ENCODE measurements at places on chromosomes 2 and 18.

GRCh38 chr2:171571721-171572120, 49.4 kb downstream of the CYBRD1 start:
- DNase-seq = no peak

GRCh38 chr2:7471185-7471584, 554.0 kb downstream of the RNF144A start:
- DNase-seq = no peak

DNA sequence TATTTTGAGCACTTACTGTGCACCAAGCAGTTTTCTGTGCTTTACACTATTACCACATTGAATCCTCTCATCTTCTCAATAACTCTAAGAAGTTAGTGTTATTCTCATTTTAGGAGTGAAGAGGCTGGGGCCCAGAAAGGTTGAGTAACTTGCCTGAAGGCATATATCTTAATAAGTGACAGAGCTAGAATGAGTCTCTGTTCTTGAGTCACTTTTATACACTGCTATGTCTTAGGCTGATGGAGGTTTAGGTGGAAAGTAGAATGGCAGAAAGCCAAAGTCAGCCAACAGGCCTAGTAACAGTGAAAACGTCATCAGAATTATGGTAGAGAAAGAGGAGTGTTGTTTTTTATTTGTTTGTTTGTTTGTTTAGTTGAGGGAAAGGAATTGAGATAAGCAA, 27.9 kb upstream of the RPE start:
- no peak for DNase-seq

- peak; percentile 83 for DNase-seq
Observed at GRCh38 chr2:158953926-158954763, 14.3 kb upstream of the TANC1 start.

GRCh38 chr2:71526141-71526540, 72.8 kb downstream of the DYSF start:
- no peak for DNase-seq

DNA sequence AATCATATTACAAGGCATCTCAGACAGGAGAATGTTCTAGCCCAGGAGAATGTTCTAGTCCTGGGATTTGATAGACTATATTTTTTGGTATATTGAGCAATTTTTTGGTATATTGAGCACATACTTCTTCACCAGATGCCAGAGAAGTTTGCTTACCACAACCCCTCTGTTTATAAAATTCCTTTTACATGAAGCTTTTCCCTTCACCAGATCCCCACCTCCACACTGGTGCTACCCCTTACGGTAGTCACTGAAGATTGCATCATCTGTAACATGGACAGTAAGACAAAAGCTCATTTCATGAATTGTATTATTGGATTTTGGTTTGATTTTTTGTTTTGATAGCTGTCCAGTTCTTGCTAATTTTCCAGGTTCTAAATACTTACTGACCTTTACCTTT, 7.2 kb upstream of the HNMT start:
- no peak for DNase-seq

- no peak for DNase-seq
Observed at GRCh38 chr2:20484034-20484617, 37.3 kb downstream of the RHOB start.

GRCh38 chr2:99576775-99577174, 87.0 kb upstream of the REV1 start:
- no peak for DNase-seq

DNA sequence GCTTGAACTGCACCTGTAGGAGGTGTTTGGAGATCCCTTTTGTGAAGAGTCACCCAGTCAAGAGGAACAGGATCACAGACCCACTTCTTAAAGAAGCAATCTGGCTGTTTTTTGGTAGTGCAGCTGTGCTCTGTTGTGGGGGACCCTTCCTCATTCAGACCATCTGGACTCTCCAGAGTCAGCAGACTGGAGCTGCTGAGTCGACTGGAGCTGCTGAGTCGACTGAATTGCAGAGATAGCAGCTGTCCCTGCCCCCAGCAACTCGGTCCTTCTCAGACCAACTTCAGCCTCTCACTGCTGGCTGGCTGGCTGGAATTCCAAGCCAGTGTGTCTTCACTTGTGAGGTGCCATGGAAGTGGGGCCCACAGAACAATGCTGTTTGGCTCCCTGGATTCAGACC, 56.8 kb downstream of the GTF3C3 start:
- no peak for DNase-seq

- no peak for DNase-seq
Observed at GRCh38 chr2:85231952-85232351, 95.8 kb downstream of the TGOLN2 start.

- DNase-seq = no peak
Observed at GRCh38 chr2:47346-47725, 1.0 kb upstream of the FAM110C start.

DNA sequence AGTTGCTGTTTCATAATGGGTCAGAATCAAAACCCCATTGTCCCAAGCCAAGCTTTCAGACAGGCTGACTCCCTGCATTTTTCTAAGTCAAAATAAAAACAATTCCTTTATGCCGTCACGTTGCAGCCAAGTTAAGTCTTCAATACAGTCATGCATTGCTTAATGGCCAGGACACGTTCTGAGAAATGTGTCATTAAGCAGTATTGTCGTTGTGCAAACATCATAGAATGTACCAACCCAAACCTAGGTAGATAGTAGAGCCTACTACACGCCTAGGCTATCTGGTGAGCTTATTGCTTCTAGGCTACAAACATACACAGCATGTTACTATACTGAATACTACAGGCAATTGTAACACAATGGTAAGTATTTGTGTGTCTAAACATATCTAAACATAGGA, 160.4 kb upstream of the FOSL2 start:
- DNase-seq = no peak

DNA sequence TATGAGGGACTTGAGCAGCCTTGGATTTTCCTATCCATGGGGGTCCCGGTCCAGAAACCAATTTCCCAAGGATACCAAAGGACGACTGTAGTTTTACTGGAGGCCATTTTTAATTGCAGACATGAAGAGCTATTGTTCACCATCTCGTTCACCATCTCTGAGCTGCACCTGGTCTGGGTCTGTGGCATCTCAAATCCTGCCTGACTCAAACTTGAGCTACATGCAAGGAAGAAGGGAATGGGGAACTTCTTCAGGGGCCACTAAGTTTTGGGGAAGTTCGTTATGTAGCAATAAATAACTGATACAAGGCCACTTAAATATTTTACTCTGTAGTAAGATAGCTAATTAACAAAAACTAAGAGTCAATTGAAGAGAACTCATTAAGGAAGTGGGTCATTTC, 2.1 kb upstream of the SMCHD1 start:
- DNase-seq = no peak

DNA sequence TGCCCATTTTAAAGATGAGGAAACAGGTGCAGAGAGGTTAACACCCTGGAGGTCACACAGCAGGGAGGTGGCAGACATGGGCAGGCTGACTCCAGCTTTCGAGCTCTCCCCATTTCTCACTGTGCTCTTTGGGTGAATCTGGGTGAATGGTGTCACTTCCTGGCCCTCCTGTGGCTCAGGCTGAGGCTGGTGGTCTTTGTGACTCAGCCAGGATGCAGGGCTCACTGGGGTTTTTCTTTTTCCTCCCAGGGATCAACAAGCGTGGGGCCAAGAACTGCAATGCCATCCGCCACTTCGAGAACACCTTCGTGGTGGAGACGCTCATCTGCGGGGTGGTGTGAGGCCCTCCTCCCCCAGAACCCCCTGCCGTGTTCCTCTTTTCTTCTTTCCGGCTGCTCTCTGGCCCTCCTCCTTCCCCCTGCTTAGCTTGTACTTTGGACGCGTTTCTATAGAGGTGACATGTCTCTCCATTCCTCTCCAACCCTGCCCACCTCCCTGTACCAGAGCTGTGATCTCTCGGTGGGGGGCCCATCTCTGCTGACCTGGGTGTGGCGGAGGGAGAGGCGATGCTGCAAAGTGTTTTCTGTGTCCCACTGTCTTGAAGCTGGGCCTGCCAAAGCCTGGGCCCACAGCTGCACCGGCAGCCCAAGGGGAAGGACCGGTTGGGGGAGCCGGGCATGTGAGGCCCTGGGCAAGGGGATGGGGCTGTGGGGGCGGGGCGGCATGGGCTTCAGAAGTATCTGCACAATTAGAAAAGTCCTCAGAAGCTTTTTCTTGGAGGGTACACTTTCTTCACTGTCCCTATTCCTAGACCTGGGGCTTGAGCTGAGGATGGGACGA, 13.2 kb downstream of the ITM2C start:
- no peak for DNase-seq

GRCh38 chr2:218883491-218884490, 3.1 kb downstream of the WNT10A start:
- peak; percentile 65 for DNase-seq

- no peak for DNase-seq
Observed at GRCh38 chr18:67651438-67651837, 134.9 kb upstream of the DSEL start.

DNA sequence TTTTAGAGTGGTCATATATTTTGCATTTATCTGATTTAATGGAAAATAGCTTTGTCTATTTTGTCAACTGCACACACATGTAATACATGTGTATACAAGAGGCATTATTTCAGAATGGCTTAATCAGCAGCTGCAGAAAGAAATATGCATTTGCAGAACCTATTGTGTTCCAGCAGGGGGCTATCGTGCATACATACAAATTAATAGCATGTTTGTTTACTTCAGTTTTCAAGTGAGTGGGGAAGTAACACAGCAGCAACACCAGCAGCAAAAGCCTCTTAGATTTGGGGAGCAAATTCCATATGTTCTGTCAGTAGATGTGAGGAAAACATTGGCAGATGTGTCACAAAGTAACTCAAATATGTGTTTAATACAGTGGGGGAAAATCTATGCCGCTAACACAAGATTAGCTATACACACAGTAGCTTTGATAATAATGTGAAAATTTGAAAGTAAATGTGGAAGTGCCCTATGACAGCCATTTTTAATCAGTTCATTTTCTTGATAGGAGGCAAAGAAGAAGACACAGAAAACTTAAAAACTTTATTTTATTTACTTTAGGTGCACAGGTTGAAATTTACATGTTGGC, 218.1 kb downstream of the WDR7 start:
- no peak for DNase-seq

GRCh38 chr2:43222475-43223309, 3.7 kb downstream of the ZFP36L2 start:
- no peak for DNase-seq

GRCh38 chr2:182173944-182174622, 188.4 kb downstream of the PPP1R1C start:
- DNase-seq = no peak

- DNase-seq = no peak
Observed at GRCh38 chr2:11559066-11559785, 25.4 kb downstream of the GREB1 start.

GRCh38 chr2:71548646-71549425, 95.5 kb downstream of the DYSF start:
- DNase-seq = no peak

GRCh38 chr2:85761-86160, 39.5 kb upstream of the FAM110C start:
- no peak for DNase-seq

- no peak for DNase-seq
Observed at GRCh38 chr2:76506538-76506937, 795.8 kb upstream of the GCFC2 start.

GRCh38 chr2:241901500-241902351, 32.2 kb downstream of the RTP5 start:
- no peak for DNase-seq

DNA sequence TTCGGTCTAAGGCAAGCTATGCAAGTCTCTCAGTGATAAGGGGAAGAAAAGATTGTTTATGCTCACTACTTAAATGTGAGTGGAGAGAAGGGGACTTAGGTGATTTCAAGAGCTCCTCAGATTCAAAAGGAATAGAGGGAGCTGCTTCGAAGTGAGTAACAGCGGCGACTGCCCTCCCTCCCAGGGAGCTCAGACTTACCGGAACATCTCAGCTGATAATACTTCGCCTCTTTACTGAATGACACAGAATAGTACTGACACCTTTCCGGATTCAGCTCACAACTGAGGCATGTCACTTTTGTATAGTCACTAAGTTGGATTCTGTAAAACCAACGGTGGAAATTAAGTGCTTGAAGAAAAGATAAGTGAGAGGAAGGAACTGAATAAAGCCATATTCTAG, 55.5 kb downstream of the DPP4 start:
- no peak for DNase-seq

- no peak for DNase-seq
Observed at GRCh38 chr2:170026361-170026760, 151.6 kb upstream of the MYO3B start.

DNA sequence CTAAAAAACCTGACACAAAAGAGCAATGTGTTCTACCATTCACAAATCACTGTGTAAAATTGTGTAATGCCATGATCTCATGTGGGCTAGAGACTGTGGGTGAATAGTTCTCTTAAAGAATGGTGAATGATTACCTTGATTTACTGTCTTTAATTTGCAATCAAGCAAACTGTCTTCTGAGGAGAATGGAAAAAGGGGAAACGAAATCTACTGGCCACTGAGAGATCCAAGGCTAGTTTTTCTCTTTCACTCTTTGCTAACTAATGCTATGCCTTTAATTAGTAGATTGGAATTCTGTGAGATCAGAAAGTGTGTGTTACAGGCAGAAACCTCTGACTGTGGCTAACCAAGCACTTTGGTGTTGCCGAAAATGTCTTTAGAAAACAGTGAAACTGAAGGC, 422.7 kb downstream of the TGIF1 start:
- DNase-seq = no peak

DNA sequence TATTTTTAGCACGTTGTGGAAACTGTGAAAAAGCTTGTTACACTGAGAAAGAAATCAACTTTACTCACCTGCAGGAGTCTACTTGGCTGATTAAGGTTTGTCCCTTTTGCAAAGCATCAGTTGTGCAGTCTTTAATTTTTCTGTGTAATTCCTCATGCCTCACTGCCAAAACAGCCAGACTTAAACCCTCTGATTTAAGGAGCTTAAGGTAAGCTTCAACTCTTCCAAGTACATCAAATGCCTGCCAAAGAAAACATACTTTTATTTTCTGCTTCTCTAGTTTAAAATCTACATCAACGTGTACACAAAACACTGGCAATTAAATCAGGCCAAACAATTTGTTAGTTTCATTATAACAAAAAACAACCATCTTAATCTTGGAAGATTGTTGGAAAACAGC, 98.0 kb upstream of the TTN start:
- DNase-seq = no peak

GRCh38 chr2:122105877-122106206, 350.4 kb downstream of the TSN start:
- DNase-seq = no peak

- no peak for DNase-seq
Observed at GRCh38 chr2:69470911-69471310, 33.7 kb upstream of the NFU1 start.

DNA sequence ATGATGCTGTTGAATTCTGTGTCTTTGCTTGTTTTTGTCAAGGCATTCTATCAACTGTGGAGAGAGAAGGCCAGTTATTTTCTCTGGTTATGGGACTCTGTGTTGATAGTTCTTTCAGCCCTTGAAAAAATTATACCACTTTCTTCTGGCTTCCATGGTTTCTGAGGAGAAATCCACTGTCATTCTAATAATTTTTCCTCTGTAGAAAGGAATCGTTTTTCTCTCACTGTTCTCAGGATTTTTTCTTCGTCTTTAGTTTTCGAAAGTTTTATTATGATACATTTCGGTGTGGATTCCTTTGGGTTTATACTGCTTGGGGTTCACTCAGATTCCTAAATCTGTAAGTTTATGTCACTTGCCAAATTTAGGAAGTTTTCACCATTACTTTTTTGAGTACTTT, 6.6 kb downstream of the GALNT1 start:
- no peak for DNase-seq

Data from mesothelial cell of epicardium (in vitro differentiated cells).